ENCODE measurements at places on chromosomes 16 and 17.
A peak's percentile ranks its signal among the peaks of the same experiment; 100 is the strongest.

GRCh38 chr17:10888858-10889257 is 51.0 kb upstream of the PIRT start:
- no peak for DNase-seq

DNA sequence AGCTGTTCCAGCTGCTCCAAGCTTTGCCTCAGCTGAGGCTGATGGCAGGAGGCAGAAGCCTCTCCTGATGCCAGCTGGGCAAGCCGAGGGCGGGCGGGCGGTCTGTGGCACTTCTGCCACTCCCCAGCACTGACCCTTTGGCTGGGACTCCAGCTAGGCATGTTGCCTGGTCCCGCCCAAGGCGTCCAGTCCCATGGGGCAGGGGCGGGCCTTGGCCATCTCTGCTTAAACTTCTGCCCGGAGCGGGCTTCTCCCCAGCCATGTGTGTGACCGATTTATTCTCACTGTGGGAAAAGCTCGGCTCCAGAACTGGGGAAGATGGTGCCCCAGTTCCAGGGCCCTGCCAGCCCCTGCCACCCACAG is 349.1 kb downstream of the SEC14L1 start:
- no peak for DNase-seq

GRCh38 chr16:82509691-82510430 is 116.9 kb upstream of the CDH13 start:
- no peak for DNase-seq

- DNase-seq: no peak
Observed at GRCh38 chr17:38960402-38960801, 6.8 kb downstream of the FBXO47 start.

- no peak for DNase-seq
Observed at GRCh38 chr16:84700446-84701300, 873 bp downstream of the USP10 start.

DNA sequence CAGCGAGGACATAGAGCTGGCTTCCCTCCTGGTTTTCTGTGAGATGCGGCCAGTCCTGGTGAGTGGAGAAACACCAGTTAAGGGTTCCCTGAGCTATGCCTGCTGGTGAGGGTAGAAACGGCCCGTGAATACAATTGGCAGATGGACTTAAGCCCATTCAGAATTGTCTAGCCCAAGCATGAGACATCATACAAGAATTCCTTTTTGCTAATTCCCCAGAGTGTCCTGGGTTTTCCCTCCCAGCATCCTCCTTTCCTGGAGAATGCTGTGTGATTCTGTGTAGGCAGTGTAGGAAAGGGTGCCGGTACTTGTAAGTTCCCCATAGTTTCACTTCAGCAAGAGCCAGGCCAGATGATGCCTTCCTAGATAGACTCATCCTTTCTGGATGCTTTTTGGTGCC is 65.1 kb downstream of the SDR42E1 start:
- peak; percentile 17 for DNase-seq

- DNase-seq: no peak
Observed at GRCh38 chr17:81058263-81058871, 23.4 kb downstream of the BAIAP2 start.

GRCh38 chr16:87686697-87687096 is 79.1 kb downstream of the KLHDC4 start:
- no peak for DNase-seq

GRCh38 chr17:7177191-7177953 is 1.8 kb downstream of the ASGR1 start:
- DNase-seq: no peak

DNA sequence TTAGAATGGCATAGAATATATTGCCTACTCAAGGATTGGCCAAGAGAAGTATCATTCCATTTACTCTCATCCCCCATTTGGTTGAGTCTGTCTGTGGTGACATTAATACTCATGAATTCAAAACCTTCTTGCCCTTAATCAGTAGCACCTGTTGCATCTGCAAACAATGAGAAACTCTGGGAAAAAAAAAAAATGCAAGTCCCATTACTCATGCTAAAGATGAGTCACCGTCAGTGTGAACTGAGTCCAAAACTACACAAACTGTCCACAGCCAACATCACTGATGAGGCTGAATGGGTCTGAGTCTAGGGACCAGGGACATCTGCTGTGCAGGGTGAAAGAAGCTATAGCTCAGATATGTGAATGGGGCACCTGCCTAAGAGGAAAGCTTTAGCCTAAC is 96.9 kb upstream of the ADAMTS18 start:
- DNase-seq: peak; percentile 77

- DNase-seq: no peak
Observed at GRCh38 chr17:29168079-29168758, 12.0 kb downstream of the MYO18A start.

GRCh38 chr16:52572656-52573055 is 25.7 kb upstream of the TOX3 start:
- no peak for DNase-seq

DNA sequence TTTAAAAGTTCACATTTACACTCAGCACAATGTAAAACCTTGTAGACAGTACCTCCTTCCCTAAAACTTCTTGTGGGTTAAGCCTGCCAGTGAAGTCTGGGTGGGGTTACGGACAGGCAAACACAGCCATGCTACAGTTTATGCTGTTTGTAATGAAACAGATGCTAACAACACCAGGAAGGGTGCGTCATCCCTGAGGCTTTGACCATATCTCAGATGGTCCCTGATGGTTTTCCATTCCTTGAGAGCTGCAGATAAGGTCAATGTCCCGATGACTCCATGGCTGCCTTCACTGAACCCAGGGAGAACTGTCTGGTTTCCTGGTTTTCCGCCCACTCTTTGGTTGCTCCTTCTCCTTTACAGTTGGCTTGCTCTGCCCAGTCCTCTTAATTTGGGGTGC is 29.1 kb downstream of the GAS7 start:
- no peak for DNase-seq

DNA sequence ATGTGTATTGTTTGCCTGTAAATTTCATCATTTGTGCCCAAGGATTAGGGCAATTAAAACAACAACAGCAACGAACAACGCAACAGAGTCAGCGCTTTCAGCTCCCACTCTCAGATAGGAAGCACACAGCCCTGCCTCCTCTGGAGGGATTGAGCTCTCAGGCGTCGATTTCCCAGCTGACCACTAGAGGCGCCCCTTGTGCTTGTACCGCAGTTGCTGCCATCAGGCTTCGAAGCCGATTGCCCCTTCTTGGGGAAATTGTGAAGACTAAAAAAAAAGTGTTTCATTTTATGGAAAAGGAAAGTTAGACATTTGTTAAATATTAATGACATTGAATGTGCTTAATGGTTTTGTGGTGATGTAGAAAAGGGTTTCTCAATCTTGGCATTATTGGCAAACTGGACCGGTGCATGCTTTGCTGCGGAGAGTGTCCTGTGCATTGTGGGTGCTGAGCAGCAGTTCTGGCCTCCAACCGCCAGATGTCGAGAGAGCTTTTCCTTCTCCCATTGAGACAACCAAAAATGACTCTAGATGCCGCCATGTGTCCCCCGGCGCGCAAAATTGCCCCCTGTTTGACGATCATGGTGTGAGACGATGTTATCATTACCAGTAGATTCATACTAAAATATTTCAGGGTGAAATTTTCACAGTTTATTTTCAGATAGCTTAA is 650.4 kb upstream of the RBFOX1 start:
- no peak for DNase-seq

- DNase-seq: no peak
Observed at GRCh38 chr17:40909755-40910154, 24.7 kb upstream of the KRT20 start.

GRCh38 chr17:76088041-76088867 is 9.3 kb downstream of the ZACN start:
- no peak for DNase-seq

GRCh38 chr17:33385133-33385532 is 92.0 kb upstream of the ASIC2 start:
- DNase-seq: no peak

DNA sequence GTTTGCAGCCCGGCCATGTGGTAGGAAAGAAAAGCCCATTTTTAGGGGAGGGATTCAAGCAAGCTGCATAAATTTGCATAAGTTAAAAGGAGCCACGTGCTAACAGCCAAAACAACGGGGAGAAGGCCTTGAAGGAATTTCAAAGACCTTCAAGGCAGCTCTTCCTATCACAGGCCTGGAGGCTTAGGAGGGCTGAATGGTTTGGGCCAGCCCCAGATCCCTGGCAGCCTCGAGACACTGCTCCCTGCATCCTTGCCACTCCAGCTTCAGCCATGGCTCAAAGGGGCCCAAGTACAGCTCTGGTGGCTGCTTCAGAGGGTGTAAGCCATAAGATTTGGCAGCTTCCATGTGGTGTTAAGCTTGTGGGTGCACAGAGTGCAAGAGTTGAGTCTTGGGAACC is 22.6 kb downstream of the PRDM7 start:
- no peak for DNase-seq

DNA sequence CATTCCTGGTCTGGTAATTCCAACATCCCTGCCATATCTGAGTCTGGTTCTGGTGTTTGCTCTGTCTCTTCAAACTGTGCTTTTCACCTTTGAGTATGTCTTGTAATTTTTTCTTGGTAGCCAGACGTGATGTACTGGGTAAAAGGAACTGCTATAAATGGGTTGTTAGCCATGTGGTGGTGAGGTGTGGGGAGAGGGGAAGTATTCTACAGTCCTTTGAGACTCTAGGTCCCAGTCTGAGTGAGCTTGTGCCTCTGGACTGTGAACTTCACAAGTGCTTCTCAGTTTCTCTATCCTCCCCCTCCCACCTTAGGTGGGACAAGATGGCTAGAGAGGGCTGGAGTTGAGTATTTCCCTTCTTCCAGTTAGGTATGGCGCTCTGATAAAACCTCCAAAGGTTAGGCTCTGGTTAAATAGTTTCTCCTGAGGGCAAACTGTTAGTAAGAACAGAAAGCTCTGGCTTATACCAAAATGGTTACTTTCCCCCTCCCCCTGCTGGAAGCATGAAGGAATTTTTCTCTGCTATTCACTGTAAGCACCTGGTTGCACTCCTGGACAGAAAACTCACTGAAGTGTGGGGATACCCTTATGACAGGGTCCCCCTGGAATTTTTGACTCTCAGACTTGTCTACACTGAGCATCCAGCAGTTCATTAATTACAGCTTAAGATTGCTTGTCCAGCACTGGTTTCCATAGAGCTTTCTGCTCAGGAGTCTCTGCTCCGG is 87.8 kb downstream of the MARCHF10 start:
- DNase-seq: no peak

- DNase-seq: no peak
Observed at GRCh38 chr16:54946909-54947308, 16.2 kb downstream of the IRX5 start.

GRCh38 chr17:15498107-15498506 is 30.7 kb upstream of the CDRT4 start:
- DNase-seq: no peak

DNA sequence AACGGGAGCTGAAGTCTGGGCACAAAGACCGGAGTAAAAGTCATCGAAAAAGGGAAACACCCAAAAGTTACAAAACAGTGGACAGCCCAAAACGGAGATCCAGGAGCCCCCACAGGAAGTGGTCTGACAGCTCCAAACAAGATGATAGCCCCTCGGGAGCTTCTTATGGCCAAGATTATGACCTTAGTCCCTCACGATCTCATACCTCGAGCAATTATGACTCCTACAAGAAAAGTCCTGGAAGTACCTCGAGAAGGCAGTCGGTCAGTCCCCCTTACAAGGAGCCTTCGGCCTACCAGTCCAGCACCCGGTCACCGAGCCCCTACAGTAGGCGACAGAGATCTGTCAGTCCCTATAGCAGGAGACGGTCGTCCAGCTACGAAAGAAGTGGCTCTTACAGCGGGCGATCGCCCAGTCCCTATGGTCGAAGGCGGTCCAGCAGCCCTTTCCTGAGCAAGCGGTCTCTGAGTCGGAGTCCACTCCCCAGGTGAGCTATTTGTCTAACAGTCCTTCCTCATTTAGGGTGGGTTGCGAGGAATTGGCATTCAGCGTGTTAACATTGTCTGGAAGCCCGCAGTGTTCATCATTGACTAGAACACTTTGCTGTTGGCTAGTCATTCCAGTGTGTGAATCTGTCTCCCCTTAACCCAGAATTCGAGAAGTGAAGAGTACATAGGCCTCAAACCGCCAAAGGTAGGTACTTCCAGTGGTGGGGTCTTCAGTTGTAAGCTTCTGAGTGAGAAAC is 1.5 kb downstream of the CDK12 start:
- DNase-seq: no peak

- DNase-seq: no peak
Observed at GRCh38 chr16:60204181-60204580, 1470.1 kb upstream of the GOT2 start.

DNA sequence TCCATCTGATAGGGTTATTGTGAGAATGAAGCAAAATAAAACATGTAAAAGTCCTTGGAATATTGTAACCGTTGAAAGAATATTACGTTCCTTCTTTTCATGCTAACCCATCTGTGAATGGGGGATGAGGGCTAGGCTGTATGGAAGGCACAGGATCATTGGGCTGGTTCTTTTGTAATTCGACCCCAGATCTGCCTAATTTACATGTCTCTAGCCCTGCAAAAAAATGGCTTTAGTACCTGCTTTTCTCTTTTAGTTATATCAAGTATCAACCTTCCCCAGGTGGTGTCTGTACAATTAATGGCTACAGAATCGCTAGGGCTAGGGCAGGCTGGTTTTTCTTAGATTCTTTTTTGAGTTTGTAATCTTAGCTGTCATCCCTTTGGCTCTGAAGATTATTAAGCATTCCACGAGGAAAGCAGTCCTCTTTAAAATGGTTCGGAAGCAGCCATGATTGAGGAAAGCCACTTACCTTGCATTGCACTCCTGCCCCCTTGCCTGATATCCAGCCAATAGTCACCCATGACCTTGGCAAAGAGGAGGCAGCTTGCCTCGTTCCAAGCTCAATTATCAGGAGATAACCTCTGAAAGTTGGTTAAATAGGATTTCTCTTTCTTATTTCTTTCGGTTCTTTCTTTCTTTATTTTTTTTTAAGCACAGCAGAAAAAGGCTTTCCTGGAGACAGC is 153.9 kb upstream of the ZKSCAN2 start:
- DNase-seq: no peak

DNA sequence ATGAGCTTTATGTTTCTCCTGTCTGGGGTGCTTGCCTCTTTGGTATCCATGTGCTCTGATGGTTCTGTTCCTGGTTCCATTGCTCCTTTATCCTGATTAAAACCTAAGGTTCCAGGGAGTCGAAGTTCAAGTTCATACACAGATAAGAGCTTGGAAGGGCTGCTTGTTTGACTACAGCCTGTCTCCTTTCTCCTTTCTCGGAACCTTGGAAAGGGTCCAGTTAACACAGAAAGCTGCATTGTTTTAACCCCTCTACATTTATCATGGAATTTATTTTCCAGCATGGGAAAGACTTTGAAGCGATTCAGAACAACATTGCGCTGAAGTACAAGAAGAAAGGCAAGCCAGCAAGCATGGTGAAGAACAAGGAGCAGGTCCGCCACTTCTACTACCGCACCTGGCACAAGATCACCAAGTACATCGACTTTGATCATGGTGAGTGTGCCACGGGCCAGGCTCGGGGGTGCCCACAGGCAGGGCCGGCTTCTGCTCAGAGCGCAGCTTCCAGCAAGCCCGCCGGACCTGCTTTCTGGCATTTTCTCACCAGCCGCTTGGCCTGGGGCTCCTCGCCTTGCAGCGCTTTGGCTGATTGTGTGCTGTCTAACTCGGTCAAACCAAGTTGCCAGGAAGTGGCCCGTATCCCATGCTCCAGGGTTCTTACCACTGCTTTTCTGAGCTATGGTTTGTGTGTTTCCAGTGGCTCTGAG is 19.9 kb downstream of the CRAMP1 start:
- DNase-seq: no peak
